NCI-H2081 (cell line): ENCODE measurements at places on chromosomes 12 and 14.

DNA sequence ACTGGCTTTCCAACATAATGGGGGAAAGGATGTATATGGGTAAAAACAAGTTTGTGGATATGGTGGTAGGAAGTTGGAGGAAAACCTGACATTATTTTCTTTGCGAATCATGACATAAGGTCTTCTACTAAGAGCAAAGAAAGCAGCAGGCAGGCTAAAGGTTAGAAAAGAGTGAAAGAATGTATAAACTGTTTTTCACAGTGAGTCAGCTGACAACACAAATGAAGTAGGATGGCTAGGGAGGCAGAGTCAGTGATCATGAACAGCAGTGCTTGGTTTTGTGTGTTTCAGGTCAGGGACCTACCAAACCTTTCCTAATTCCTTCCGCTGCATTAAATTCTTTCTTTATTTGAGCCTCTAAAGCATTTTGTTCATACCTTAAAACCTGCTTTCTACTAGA lies 46.3 kb upstream of the CATSPERB start:
- no peak for DNase-seq

GRCh38 chr12:125856896-125857295 lies 791.7 kb downstream of the AACS start:
- DNase-seq = no peak

GRCh38 chr14:77579780-77580179 lies 36.7 kb downstream of the SPTLC2 start:
- no peak for DNase-seq

DNA sequence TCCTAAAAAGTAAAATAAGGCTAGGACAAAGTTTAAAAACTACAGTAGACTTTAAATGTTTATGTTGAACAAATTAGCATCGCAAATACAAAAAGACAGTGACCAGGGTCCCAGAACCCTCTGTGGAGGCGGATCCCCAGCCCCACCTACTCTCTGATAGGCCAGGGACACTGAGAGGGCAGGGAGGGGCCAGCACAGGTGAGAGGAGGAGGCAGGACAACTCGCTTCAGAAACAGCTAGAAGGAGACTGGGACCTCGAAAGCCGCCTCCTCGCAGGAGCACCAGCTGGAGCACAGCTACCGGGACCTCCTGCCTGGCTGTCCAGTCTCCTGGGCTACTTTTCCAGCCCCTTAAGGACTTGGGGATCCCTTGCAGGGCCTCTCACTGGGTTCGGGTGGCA lies 992 bp downstream of the DNAH10 start:
- no peak for DNase-seq

DNA sequence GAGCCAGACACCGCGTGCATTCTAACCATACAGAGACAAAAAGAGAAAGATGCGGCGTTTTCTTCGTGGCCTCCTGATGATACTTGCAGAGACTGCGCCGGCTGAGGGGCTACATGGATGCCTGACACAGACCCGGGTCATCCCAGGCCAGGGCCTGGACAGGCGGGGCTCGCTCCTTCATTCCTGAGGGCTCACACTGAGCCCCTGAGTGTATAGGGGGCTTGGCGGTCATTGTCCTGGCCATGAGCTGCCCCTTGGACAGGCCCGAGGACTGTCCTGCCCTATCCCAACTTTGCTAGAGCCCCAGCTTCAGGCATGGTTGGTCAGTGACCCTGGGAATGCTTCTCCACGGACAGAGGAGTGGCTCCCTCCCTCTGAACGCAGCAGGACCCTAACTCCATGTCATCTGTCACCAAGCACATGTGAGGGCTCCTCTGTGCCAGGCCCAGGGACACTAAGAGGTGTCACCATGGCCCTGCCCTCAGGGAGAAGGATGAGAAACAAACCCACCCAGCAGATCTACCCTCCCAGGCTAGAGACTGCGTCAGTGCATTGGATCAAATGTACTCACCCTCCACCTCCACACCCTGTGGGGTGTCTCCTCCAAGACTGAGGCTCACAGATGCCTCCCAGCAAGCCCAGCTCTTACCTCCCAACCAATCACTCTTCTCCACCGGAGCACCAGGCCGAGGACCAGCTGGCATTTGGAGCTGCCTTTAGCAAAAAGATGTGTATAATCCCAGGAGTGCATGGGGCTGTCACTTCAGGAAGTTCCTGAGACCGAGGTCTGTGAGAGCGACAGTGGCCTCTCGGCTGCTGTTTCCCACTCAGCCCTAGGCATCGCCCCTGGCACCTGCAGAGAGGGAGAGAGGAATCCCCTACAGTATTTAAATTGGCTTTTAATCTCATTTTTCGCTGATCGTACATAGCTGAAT lies 102.7 kb downstream of the DICER1 start:
- no peak for DNase-seq

GRCh38 chr12:28425526-28425925 lies 235.3 kb downstream of the CCDC91 start:
- DNase-seq = no peak

DNA sequence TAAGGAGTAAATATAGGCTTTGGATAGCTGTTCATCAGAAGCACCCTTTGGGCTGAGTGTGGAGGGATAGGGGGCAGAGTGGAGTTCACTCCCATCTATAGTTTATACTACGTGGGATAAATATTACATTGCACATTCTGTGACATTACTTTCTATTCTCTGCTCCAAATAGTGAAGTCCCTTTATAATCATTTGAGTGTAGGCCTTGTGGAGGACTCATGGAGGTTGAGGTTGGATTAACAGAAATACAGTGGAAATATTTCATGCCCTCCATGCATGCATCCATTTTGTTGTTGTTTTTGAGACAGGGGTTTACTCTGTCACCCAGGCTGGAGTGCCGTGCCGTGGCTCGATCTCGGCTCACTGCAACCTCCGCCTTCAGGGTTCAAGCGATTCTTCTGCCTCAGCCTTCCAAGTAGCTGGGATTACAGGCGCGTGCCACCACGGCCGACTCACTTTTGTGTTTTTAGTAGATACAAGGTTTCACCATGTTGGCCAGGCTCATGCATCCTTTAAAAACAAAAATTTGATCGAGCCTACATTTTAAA lies 1.4 kb downstream of the CHPT1 start:
- no peak for DNase-seq

GRCh38 chr12:45504316-45505010 lies 225.0 kb upstream of the ARID2 start:
- no peak for DNase-seq

GRCh38 chr12:12592930-12593329 lies 18.7 kb upstream of the CREBL2 start:
- no peak for DNase-seq

- DNase-seq = no peak
Measured at GRCh38 chr14:94022532-94023411, 3.4 kb upstream of the OTUB2 start.
